Substantia nigra (tissue), 51 donors: ENCODE measurements at places on chromosomes 12 and 14.

GRCh38 chr14:86015511-86015910, 485.6 kb downstream of the FLRT2 start:
- no peak for DNase-seq

DNA sequence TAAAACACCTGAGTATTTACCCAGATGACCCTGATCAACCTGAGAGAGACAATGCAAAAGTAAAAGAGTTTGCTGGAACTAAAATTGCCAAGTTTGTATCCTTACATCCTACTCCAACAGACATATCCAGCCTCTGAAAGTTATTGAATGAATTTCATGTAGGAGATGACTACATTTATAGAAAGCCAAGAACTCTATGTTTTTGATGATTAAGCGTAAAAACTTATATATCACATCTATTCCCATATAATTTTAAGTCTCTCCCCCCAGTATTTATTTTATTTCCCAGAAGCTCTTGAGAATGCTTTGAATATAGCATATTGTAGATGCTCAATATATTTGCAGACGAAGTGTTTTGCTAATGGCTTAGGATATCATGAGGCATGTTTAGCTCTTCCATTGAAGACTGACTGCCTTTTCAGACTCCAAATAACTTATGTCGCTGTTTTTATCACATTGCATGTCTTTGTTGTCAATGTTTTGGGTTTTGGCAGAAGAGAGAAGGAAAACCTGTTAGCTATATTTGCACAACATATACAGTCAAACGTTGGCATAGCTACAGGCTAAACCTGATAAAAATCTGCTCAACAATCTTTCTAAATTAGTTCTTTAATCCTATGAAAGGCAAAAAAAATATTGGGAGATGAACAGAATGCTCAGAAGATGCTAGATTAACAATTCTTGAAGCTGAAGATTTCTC, 213.6 kb downstream of the DIO2 start:
- no peak for DNase-seq

DNA sequence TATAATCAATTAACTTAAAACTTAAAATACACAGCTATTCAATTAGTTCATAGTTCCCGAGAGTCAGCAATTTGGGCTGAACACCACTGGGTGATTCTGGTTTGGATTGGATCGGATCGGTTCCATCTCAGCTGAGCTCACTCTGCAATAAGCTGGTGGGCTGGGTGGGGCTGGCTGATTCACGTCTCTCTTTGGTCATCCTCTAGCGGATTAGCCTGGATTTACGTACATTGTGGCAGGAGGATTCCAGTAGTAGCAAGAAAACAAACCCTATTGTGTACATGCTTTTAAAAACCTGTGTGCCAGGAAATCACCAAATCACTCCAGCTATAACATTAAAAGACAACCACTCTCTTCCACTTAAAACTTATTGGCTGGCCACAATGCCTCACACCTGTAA, 3.2 kb upstream of the CLEC4C start:
- DNase-seq = no peak

DNA sequence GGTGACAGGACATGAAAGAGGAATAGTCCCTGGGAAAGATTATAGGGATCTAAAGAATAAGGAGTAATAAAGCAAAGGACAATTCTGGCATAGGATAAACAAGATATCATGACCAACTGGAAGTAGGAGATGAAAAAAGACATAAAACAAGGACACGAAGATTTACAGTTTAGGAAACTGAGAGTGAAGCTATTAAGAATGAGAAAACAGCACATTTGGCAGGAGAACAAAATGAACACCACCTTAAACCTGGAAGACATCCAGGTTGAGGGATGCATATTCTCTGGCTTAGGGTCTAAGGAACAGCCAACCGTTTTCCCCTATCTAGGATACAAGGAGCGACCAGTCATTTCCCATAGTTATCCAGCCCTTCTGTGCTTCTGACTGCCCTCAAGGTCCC, 1.9 kb downstream of the TRIP11 start:
- no peak for DNase-seq

DNA sequence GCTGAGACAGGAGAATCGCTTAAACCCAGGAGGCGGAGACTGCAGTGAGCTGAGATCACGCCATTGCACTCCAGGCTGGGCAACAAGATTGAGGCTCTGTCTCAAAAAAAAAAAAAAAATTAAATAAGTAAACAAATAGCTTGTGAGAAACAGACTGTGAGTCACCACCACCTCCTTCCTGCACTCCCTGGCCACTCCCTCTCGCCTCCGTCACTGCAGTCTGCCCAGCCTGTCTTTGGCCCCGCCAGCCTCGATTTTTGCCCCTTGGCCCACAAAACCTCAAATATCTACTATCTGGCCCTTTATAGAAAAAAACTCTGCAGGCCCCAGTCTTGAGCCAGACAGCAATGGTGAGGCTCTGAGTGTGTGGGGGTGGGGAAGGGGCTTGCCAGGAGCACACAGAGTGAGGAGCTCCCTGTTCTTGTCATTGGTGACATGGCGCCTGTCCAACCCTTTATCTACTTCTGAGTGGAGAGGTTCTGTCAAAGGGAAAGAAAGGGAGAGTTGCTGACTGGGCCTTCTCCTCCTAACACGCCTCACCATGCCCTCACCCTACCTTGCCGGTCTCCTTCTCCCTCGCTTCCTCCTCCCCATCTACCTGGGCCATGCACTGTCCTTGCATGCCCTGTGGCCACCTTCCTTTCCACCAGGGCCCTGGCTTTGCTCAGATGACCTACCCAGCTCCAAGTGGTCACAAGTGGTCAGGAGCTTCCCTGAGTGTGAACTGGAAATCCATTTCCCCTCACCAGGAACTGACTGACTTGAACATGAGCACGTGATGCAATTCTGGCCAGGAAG, 22.1 kb downstream of the LGMN start:
- no peak for DNase-seq

- no peak for DNase-seq
These were observed 12.0 kb upstream of the RNU6-7 start for GRCh38 chr14:32189811-32190210.

DNA sequence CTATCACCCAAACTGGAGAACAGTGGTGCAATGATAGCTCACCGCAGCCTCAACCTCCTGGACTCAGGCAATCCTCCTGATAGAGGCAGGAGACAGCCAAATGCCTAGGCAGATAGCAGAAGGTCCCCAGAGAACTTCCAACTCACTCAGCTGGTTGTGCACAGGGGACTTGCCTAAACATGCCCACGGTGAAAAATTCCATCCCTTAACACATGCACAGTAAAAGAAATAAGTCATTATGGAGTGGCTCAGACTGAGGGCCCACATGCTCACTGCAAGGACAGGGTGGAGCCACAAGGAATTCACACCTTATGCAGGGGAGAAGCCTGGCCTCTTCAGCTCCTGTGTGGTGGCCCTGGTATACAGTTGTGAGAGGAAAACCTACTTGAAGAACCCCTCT, 525.8 kb upstream of the ATP2B1 start:
- no peak for DNase-seq

DNA sequence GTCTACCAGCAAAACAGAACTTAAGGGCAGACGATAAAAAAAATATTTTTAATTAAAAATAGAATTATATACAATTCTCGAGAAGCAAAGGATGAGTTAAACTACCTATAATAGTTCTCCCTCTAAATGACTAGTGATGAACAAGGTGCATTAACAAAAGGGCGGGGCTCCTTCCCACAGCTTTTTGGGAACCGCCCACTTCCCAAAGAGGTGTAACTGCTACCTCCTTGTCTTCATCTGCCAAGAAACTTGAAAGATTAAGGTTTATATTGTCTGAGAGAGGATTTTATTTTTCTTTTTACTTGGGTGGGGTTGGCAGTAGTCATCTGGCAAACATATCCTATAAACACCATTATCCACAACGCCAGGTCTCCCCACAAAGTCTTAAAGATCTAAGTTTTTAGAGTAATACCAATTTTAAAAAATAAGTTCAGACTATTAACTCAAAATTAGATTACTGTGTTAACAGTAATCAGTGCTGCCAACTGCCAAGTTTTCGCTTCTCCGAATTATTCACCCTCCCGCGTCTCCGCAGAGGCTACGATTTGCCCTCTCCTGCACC, 938 bp downstream of the RALGAPA1 start:
- DNase-seq = no peak

- DNase-seq = no peak
These were observed 3.2 kb upstream of the EGLN3 start for GRCh38 chr14:33954016-33954598.

DNA sequence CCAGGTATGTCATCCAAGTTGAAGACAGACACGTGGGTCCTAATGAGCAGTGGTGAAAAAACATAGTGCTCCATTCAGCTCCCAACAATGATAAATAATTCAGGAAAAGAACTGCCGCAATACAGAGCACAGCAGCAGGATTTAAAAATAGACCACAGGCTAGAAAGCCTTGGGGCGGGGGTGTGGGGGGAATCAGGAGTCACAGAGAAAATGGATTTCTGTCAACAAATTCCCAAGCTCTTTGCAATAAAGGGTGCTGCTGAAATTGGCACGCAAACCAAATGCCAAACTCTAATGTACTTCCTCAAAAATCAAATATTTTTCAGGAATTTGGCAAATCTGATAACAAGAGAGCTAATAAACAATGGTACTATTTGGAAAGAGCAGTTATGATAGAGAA, 58.6 kb downstream of the R3HDM2 start:
- DNase-seq = no peak

DNA sequence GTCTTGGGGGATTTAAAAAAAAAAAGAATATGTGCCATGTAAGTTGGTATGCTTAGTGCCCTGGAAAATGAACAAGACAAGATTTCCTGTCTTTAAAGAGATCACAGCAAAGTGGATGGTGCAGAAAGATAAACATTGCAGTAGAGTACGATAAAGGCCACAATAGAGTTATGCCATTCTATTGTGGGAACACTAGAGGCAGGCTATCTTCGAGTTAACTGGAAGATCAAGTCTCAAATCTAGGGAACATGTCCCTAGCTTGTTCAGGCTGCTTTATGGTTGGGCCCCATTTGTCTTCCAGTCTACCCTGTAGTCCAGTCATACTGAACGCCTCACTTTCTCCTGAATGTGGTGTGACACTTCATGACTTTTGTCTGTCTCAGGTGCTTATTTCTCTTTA, 18.7 kb upstream of the CCT2 start:
- DNase-seq = no peak

DNA sequence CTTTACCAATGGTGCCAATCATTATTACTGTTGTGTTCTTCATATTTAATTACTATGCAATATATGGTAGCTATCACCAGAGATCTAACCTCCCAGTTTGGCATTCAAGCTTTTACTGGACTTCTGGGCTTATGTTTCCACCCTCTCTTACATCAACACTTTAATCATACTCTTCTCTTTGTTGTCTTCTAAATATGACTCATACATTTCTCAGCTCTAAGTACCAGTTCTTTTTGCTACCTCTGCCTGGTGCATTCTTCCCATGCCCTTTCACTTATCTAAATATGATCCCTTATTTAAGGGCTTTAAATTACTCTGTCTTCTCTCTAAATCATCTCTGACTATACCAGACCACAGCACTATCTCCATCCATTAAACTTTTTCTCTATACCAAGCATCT, 246.1 kb upstream of the CCDC196 start:
- DNase-seq = no peak

DNA sequence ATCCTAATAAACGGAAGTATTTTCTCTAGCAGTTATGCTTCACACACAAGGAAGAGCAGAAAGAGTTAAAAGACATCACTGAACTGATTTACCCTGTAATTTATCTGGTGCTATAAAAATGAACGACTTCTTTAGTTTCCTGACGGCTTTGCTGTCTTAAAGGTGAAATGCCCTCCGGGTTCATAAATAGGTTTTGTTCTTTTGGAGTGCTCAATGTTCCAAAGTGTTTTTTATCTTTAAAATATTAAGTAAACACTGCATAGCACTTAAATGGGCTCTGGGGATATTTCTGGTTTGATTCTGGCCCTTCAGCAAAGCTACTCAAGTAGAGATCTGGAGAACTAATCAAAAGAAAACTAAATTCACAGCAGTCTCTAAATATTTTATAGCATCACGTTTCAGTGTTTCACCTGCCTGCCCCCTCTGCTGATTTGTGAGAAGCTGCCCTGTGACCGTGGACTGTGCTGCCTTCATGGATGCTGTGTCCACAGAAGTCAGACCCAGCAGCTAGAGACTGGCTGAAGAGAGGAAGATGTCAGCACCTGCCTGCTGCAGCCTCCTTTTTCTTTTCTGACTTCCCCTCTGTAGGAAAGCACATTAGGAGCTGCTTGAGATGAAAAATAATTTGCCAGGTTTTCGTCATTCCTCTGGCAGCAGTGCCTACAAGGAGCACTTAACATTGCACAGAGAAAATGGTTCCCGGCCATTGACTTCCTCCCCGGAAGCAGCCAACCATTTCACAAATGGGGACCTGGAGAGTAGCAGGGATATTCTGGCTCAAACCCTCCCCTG, 205.1 kb upstream of the FSCB start:
- DNase-seq = no peak

GRCh38 chr14:52095336-52095735, 26.5 kb upstream of the NID2 start:
- DNase-seq = no peak

GRCh38 chr12:47900131-47901062, 4.4 kb downstream of the VDR start:
- DNase-seq = no peak

- no peak for DNase-seq
These were observed 5.1 kb upstream of the SIVA1 start for GRCh38 chr14:104747876-104748275.

GRCh38 chr14:74653386-74654138, 41.5 kb upstream of the LTBP2 start:
- DNase-seq = peak; percentile 5

DNA sequence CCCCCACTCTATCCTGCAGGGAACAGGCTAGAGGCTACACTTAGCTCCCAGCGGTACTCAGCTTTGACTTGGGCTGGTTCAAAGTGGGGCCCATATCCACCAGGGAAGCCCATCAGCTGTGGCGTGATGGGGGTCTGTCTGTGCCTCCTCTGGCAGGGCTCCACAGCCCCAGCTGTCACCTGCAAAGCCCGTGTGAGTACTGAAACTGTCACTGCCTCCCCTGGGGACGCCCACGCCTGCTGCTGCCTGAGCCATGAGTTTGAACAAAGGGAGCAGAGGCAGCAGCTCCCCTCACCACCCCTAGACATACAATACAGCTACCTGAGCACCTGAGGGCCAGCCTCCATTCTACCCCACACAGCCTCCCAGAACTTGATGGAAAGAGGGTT, 5.0 kb downstream of the REM2 start:
- DNase-seq = no peak
